ENCODE measurements at places on chromosomes 11 and 22. TPM values are rescaled to one million over a fixed set of nuclear protein-coding genes. Genes with fewer than 3 reads are reported as not detected.

IGSF9B gene
- polyA plus RNA-seq = 2.5 TPM

PPFIBP2 gene
- 4.0 TPM for polyA plus RNA-seq

MS4A7 gene
- not detected for polyA plus RNA-seq

TSPAN18 gene
- polyA plus RNA-seq = 48.6 TPM

OR8B2 gene
- polyA plus RNA-seq = not detected

GGTLC3 gene
- polyA plus RNA-seq = not detected

HTR3B gene
- not detected for polyA plus RNA-seq

C11orf71 gene
- polyA plus RNA-seq = 12.8 TPM

CDC42BPG gene
- polyA plus RNA-seq = not detected

PRCP gene
- polyA plus RNA-seq = 38.4 TPM

DNA sequence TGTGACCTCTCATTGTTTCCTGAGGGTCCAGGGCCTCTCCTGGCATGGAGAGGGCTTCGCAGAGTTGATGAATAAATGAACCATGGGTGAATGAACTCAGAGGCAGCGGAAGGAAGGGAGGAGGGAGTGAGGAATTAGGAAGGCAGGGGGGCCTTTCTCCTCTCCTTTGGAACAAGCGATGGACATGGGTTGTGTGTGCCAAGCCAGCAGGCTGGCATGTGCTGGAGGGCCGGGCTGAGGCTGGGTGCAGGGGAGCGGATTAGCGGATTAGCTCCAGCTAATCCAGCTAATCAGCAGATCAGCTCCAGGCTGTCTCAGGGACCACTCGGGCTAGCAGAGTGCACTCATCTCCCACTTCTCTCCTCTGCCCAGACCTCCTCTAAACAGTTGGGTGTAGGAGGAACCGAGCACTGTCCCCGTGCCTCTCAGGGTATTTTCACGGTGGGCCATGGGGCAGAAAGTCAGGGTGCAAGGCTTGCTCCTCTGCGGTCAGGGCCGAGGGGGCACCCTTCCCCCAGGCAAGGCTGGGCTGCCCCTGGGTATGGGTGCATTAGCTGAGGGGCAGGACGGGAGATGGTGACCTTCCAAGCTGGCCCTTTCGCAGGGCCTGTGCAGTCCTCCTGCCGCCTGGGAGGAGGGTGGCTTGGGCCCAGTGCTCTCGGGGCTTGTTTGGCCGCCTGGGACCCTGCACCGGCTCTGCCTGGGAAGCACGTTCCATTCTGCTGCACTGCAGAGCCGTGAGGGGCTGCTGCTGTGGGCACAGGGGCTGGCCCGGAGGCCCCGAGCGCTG, 120.3 kb upstream of the B3GAT1 start:
- no peak overlapping the region for H3K4me3 ChIP-seq
- H3K27me3 ChIP-seq = peaks cover 4% of the 10 kb centered on the region
- no peaks in the 10 kb centered on the region for H3K36me3 ChIP-seq
- DNase-seq = no peak
- H3K4me1 ChIP-seq = no peaks in the 10 kb centered on the region

GRCh38 chr22:28016781-28017557, 97.9 kb upstream of the PITPNB start:
- no peaks in the 10 kb centered on the region for H3K27me3 ChIP-seq
- no peaks in the 10 kb centered on the region for H3K4me1 ChIP-seq
- no peak overlapping the region for H3K27ac ChIP-seq
- no peak overlapping the region for H3K4me3 ChIP-seq

GRCh38 chr11:101187748-101188147, 58.1 kb upstream of the PGR start:
- H3K27me3 ChIP-seq = no peaks in the 10 kb centered on the region
- no peak overlapping the region for H3K27ac ChIP-seq
- no peaks in the 10 kb centered on the region for H3K36me3 ChIP-seq
- H3K4me3 ChIP-seq = no peak overlapping the region

DNA sequence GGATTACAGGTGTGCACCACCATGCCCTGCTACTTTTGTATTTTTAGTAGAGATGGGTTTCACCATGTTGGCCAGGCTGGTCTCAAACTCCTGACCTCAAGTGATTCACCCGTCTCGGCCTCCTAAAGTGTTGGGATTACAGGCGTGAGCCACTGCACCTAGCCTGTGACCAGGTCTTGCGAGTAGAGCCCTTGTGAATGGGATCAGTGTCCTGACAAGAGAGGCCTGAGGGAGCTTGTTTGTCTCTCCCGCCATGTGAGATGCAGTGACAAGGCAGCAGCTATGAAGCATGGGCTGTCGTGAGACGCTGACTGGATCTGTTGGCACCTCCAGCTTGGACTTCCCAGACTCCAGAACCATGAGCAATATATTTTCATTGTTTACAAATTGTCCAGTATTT, 69.3 kb downstream of the LRRC32 start:
- H3K27ac ChIP-seq = no peak overlapping the region
- no peaks in the 10 kb centered on the region for H3K4me1 ChIP-seq
- H3K4me3 ChIP-seq = no peak overlapping the region
- H3K36me3 ChIP-seq = no peaks in the 10 kb centered on the region

DNA sequence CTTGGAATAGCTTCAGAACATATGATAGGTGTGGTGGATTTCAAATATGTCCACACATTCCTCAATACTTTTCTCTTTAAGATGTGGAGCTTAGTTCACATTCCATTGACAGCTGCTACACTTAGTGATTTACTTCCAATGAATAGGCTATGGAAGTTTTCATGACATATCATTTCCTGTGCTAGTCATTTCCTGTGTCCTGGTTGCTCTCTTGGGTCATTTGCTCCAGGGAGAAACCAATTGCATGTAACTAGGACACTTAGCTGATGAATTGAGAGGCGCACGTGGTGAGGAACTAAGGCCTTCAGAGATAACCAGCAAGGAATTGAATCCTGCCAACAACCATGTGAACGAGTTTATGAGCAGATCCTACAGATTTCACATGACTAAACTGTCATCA, 120.9 kb downstream of the SLC17A6 start:
- no peaks in the 10 kb centered on the region for H3K36me3 ChIP-seq
- no peaks in the 10 kb centered on the region for H3K4me1 ChIP-seq
- H3K27me3 ChIP-seq = no peaks in the 10 kb centered on the region

GRCh38 chr22:39974065-39974464, 13.9 kb downstream of the TMA7B start:
- no peak overlapping the region for H3K27ac ChIP-seq
- peaks cover 48% of the 10 kb centered on the region for H3K36me3 ChIP-seq
- H3K4me1 ChIP-seq = no peaks in the 10 kb centered on the region
- DNase-seq = no peak
- no peaks in the 10 kb centered on the region for H3K27me3 ChIP-seq
- H3K4me3 ChIP-seq = no peak overlapping the region

- H3K4me3 ChIP-seq = no peak overlapping the region
- H3K27ac ChIP-seq = peak overlapping the region; percentile 47
- H3K36me3 ChIP-seq = no peaks in the 10 kb centered on the region
- no peaks in the 10 kb centered on the region for H3K27me3 ChIP-seq
These were observed 14.8 kb downstream of the SGSM3 start for GRCh38 chr22:40385036-40385782.

- H3K27ac ChIP-seq = no peak overlapping the region
- no peaks in the 10 kb centered on the region for H3K4me1 ChIP-seq
- no peak overlapping the region for H3K4me3 ChIP-seq
- H3K27me3 ChIP-seq = no peaks in the 10 kb centered on the region
- no peak for DNase-seq
- no peaks in the 10 kb centered on the region for H3K36me3 ChIP-seq
These were observed 53.1 kb upstream of the THY1 start for GRCh38 chr11:119476038-119476437.

GRCh38 chr11:95306801-95307200, 75.8 kb upstream of the SESN3 start:
- H3K36me3 ChIP-seq = no peaks in the 10 kb centered on the region
- no peak overlapping the region for H3K4me3 ChIP-seq
- H3K4me1 ChIP-seq = peaks cover 9% of the 10 kb centered on the region
- no peaks in the 10 kb centered on the region for H3K27me3 ChIP-seq
- no peak for DNase-seq

DNA sequence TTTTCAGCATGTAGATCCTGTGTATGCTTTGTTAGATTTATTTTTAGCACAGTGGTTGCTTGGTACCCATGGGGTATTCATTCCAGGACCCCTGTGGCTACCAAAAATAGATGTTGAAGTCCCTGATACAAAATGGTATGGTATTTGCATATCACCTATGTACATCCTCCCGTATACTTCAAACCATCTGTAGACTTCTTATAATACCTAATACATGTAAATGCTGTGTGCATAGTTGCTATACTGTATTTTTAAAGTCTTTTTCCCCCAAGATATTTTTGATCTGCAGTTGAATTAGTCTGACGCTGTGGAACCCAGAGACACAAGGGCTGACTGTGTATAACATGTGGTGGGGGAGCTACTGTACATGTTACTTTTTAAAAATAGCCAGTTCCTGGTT, 101.1 kb downstream of the ATXN10 start:
- H3K4me1 ChIP-seq = no peaks in the 10 kb centered on the region
- no peaks in the 10 kb centered on the region for H3K36me3 ChIP-seq
- no peak overlapping the region for H3K27ac ChIP-seq
- DNase-seq = no peak
- H3K4me3 ChIP-seq = no peak overlapping the region
- no peaks in the 10 kb centered on the region for H3K27me3 ChIP-seq

DNA sequence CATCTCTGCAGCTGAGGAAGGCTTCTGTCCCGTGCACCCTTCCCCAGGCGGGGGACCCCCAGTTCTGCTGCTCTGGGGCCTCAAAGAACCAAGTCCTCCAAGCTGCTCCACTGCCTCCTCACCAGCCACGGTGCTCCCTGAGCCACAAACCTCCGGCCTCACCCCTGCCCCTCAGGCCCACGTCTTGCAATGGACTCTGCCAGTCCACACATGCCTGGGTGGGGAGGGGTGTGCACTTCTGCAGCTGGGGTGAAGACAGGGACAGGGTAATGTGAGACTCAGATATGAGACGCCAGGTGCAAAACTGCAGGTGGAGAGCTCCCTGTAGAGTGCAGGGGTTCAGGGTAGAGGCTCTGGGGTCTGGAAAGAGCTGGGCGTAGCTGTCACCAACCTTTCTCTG, 3.2 kb upstream of the PTDSS2 start:
- no peaks in the 10 kb centered on the region for H3K27me3 ChIP-seq
- H3K4me3 ChIP-seq = no peak overlapping the region
- no peak overlapping the region for H3K27ac ChIP-seq
- H3K4me1 ChIP-seq = peaks cover 34% of the 10 kb centered on the region

DNA sequence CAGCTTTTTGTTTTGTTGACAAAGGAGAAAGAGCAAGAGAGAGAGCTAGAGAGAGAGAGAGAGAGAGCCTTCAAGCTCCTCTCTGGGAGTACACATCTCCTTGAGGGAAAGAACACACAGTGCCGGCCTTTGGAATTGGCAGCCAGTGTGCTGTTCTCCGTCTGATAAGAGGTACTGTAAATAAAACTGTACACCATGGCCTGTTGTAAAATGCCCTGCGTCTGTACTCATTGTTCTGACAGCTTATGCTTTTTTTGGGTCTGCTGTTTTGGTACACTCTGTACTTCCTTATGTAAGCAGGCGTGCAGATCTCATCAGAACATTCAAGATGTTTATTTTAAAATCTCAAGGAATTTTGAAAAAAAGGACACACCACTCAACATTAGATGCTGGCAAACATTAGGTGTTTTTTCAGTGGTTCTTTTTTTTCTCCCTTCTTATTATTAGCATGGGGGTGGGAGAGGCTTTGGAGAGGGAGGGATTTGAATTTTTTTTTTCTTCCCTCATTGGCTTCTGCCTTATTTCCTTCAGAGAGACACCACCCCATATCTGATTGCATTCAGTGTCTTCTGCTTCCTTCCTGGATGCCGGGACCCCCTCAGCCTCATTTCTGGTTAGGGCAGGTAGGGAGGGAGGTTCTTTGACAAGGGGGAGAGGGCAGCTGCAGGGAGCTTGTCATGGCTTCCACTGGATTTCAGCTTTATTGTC, 116.8 kb upstream of the NNMT start:
- no peaks in the 10 kb centered on the region for H3K27me3 ChIP-seq
- no peaks in the 10 kb centered on the region for H3K36me3 ChIP-seq
- DNase-seq = peak; percentile 30
- no peak overlapping the region for H3K4me3 ChIP-seq
- H3K27ac ChIP-seq = no peak overlapping the region

GRCh38 chr22:22086501-22087158, 104.0 kb upstream of the TOP3B start:
- H3K27me3 ChIP-seq = peaks cover 5% of the 10 kb centered on the region
- no peak overlapping the region for H3K4me3 ChIP-seq
- DNase-seq = no peak
- H3K27ac ChIP-seq = no peak overlapping the region

GRCh38 chr11:120180551-120181232, 30.1 kb upstream of the OAF start:
- H3K4me3 ChIP-seq = no peak overlapping the region
- H3K36me3 ChIP-seq = no peaks in the 10 kb centered on the region
- no peak overlapping the region for H3K27ac ChIP-seq
- no peaks in the 10 kb centered on the region for H3K4me1 ChIP-seq

DNA sequence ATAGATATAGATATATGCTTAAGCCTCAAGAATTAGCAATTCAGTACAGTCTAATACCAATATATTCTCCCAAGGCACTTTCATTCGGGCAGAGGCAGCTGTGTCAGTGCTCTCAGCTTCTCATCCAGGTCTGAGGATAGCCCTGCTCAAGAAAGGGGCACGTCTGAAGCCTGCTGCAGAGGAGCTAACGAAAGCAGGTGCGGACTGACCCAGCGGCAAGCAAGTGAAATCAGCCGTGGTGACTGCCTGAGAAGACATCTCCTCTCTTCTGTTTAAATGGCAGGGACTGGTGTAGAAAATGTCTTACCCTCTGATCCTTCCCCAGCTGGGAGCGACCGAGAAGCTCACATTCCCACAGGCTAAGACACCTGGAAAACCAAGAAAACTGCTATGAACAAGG, 468.6 kb downstream of the BRD1 start:
- no peak overlapping the region for H3K4me3 ChIP-seq
- no peak overlapping the region for H3K27ac ChIP-seq
- H3K36me3 ChIP-seq = no peaks in the 10 kb centered on the region
- no peaks in the 10 kb centered on the region for H3K27me3 ChIP-seq
- no peak for DNase-seq
- no peaks in the 10 kb centered on the region for H3K4me1 ChIP-seq

GRCh38 chr11:111376181-111376871, 2.7 kb downstream of the POU2AF1 start:
- no peak for DNase-seq
- no peaks in the 10 kb centered on the region for H3K27me3 ChIP-seq
- H3K36me3 ChIP-seq = no peaks in the 10 kb centered on the region
- H3K4me3 ChIP-seq = no peak overlapping the region

- H3K36me3 ChIP-seq = no peaks in the 10 kb centered on the region
- no peak overlapping the region for H3K27ac ChIP-seq
- no peaks in the 10 kb centered on the region for H3K4me1 ChIP-seq
- DNase-seq = no peak
- H3K27me3 ChIP-seq = no peaks in the 10 kb centered on the region
These were observed 1056.1 kb downstream of the LRRC4C start for GRCh38 chr11:40403321-40403720.

DNA sequence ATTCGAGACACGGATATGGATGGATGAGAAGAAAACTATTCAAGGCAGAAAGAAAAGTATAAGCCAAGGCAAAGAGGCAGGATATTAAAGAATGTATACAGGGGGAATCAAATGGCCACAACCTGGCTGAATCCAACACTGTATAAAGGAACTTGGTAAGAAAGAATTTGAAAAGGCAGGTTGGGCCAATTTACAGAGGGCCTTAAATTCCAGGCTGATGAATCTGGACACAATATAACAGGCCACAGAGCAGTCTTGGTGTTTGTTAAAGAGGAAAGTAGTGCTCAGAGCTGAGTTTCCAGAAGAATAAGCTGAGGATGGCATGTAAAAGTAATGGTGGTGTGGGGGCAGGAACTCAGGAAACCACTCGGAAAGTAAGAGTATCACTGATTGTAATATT, 72.3 kb upstream of the POU2AF2 start:
- DNase-seq = no peak
- no peak overlapping the region for H3K4me3 ChIP-seq
- H3K27ac ChIP-seq = no peak overlapping the region
- H3K36me3 ChIP-seq = no peaks in the 10 kb centered on the region

All from CD4-positive, alpha-beta memory T cell (primary cell).